ENCODE measurements at places on chromosomes 3 and 15.

- no peak for DNase-seq
These were observed 42.7 kb downstream of the PLCL2 start for GRCh38 chr3:16927485-16927884.

GRCh38 chr15:31483986-31484951 is 157.6 kb downstream of the KLF13 start:
- DNase-seq = no peak

GRCh38 chr3:138296639-138297038 is 33.0 kb downstream of the NME9 start:
- no peak for DNase-seq

GRCh38 chr3:64908251-64908685 is 220.5 kb upstream of the ADAMTS9 start:
- DNase-seq = no peak

DNA sequence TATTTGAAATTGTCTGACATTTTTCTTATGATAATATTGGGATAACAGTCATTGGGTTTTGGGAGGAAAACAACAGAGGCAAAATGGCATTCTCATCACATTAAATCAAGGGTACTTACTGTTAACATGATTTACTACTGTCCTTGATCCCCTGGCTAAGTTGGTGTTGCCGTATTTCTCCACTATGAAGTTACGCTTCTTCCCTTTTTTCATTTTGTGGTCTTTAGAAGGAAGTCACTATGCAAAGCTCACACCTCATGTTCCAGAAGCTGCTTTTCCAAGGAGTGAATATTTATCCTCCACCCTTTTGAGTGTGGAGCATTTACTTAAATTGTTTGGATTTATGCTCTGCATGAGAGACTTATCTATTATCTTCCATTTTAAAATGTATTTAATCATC is 63.7 kb downstream of the ALCAM start:
- DNase-seq = peak; percentile 48

GRCh38 chr3:155106119-155106518 is 26.0 kb downstream of the MME start:
- no peak for DNase-seq

DNA sequence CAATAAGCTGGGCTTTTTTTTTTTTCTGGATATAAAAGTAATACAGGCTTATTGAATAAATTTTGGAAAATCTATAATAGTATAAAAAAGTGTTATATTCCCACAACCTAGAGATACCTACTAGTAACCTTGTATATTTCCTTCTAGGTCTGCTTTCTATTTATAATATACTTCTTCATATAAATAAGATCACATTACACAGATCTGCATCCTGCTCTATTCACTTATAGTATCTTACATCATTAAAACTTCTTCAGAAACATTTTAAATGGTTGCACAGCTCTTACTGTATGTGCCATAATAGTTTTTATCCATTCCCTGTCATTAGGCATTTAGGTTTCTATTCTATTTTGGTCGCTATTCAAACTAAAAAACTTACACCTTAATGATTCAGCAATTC is 87.0 kb upstream of the TTBK2 start:
- no peak for DNase-seq

- peak; percentile 40 for DNase-seq
These were observed 519 bp downstream of the LYSMD2 start for GRCh38 chr15:51736751-51737521.

- peak; percentile 88 for DNase-seq
These were observed 1.0 kb upstream of the ATP2C1 start for GRCh38 chr3:130892759-130893375.

- no peak for DNase-seq
These were observed 23.6 kb upstream of the MTMR14 start for GRCh38 chr3:9625656-9626055.
